ENCODE measurements at places on chromosomes 5 and 9.

DNA sequence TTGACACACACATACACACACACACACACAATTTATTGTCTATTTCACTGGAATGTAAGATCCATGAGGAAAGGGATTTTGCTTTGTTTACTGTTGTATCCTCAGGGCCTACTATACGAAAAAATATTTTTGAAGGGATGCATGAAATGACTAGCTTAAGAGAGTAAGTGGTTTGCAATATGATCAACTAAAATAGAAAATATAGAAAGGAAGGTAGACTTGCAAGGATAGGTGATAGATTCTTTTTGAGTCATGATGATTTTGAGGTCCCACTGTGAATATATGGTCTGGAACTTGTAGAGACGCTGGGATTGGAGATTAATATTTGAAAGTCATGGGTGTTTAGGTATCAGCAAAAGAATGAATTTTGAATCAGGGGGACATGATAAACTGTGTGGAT, 28.9 kb upstream of the OTULIN start:
- DNase-seq = no peak

DNA sequence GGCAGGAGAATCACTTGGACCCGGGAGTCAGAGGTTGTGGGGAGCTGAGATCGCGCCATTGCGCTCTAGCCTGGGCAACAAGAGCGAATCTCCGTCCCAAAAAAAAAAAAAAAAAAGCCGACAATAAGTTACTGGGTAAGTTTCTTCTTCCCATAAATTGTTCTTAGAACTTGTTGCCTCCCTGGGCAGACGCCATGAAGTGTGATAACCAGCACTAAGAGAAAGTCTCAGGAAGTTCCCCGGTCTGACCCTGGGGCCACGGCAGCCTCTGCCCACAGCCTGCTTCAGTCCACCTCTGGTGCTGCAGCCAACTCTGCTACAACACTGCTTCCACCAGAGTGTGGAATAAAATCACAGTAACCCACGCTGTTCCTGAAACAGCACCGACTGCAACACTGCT, 19.1 kb downstream of the LPCAT1 start:
- DNase-seq = no peak

DNA sequence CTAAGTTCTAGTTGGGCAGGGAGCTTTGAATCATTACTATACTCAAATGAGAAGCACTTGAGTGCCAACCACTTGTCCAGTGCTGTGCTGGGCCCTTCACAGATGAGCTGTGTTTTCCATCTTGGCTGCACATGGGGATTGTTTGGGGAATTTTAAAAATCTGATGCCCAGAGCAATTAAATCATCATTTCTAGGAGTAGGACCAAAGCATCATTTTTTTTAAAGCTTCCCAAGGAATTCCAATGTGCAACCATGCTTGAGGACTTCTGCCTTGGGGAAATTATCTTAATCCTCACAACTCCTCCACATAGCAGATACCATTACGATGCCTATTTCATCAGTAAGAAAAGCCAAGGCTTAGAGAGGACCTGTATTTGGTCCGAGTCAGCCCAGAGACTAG, 131.4 kb downstream of the TMEM174 start:
- no peak for DNase-seq

DNA sequence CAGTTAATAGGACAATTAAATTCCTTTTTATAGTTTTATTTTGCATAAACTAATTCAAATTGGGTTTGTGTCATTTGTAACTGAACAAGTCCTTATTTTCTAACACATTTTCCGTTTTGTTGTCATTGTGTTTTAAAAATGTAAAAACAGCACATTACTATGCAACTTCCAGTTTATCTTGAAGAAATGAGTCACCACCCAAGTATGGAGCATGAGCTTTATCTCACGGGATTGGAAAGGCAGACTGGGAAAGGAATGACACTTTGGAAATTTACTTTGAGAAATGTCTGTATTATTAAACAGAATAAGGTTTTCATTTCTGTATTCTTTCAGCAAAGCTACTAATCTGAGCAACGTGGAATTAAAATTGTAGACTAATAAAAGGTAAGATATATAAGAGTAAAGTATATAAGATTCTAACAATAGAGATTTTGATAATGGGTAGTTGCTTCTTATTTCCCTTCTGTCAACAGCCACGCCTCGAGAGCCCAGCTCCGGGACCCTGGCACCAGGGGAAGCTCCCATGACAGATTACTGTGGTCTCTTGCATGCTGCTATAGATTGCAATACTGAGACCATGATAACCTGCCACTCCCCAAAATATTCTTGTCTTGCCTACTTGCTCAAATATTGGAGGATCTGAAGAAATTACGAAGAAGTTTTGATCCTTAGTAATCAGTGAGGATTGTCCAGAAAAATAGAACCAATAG, 433.1 kb downstream of the CHSY3 start:
- DNase-seq = no peak

All from NCI-H2227 treated with DMSO at 0.1 percent for 48 hours (cell line).